ENCODE measurements at places on chromosomes 5 and 9.

GRCh38 chr5:35518104-35518503, 99.6 kb upstream of the SPEF2 start:
- no peak for DNase-seq

DNA sequence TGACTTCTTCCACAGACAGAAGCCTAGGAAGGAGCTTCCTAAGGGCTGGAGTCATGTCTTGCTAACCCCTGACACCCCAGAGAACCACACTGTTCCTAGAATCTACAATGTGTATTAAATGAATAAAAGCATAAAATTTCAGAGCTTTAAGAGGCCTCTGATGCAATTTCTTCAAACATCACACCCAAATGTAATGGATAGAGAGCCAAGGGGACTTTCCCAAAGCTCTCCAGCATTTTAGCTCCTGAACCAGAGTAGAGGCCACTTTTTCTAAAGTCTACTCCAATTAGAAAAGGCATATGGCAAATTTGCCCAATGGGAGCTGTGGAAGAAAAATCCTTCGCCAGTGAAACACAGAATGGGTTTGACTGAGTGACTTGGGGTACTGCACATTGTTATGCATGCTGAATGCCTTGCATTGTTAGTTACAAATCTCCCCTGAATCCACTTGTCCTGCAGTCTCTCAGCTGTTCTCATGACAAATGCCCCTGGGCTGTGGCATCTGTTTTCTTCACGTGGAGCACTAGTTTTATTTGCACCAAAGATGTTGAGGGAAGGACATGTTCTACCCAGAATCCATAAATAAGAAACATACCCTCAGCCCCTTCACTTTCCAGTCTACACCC, 334.0 kb downstream of the ASTN2 start:
- DNase-seq: no peak

DNA sequence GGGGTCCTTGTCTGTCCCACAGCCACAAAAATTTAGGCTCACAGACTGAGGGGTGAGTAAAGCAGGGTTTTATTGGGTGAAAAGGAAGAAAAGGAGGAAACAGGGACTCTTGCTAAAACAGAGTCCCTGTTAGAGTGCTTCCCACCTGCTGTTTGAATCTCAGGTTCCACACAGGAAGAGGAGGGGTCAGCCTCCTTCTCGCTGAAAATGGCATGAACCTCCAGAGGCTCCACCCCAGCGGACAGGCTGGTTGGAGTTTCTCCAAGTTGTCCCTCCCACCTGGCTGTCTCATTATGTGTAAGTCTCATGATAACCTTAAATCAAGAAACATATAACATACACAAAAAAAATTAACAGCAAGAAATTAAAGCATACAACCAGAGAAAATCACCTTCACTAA, 28.3 kb upstream of the UHRF2 start:
- DNase-seq: no peak

DNA sequence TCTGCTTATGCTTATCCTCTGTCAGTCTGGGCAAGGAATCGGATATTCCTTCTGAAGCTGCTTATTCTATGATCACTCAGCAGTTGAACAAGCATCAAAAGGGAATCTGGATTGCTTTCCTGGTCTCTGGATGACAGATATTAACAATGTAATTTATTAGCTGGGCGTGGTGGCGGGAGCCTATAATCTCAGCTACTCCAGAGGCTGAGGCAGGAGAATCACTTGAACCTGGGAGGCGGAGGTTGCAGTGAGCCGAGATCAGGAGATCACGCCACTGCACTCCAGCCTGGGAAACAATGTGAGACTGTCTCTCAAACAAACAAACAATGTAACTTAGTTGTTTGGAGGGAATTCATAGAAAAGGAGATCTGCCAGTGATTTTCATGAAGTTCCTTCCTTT, 45.4 kb downstream of the DMRT1 start:
- DNase-seq: no peak

DNA sequence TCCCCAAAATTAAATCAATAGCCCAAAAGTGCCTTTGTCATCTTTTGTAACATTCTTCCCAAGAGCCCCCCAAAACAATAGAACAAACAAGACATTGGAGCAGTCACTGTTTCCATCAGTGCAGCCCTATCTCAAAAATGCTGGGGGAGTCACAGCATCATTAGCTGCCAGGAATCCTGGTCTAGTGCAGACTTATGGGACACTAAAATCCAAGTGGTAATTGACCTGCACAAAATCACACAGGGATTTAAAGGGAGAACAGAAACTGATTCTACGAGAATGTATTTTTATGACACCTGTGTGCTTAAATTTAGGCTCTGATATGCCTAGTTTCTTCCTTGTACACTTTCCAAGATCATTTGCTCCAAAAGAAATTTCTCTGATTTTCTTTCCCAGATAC, 172.9 kb downstream of the GLIS3 start:
- no peak for DNase-seq

DNA sequence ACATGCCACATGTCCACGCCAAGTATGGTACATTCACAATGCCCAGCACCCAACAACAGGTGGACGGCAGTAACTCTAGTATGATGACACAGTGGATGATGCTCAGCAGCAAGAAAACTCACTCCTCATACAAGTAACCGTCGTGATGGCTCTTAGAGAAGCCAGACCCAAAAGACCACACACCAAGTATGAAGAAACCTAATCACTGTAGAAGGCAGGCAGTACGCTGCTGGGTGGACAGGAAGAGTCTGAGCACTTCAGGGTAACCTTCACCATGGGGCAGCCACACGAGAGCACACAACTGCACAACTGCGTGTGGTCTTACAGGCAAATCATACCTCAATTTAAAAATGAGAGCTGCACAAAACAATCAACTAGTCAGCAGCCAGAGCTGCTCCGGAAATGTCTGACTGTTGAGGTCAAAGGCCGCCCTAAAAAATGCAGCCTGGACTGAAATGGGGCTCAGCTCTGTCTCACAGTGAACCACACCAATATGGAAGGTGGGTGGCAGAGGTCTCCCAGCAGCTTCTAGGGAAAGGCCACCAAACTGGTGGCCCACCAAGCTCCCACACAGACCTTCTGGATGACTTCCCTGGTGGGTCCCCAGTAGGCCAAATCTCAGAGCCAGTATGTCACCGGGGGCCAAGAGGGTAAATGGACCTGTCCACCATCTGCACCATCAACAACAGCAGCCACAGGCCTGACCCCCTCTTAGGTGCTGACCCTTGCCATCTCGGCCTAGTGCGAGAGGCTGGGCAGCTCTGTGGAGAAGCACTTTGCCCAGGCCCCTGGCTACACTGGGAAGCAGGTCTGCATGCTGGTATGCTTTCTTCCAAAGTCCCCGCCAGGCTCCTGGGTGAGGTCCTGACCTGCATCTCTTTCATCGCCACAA, 17.8 kb downstream of the BICD2 start:
- no peak for DNase-seq

GRCh38 chr9:40927851-40928802, 200.4 kb downstream of the FOXD4L6 start:
- no peak for DNase-seq

DNA sequence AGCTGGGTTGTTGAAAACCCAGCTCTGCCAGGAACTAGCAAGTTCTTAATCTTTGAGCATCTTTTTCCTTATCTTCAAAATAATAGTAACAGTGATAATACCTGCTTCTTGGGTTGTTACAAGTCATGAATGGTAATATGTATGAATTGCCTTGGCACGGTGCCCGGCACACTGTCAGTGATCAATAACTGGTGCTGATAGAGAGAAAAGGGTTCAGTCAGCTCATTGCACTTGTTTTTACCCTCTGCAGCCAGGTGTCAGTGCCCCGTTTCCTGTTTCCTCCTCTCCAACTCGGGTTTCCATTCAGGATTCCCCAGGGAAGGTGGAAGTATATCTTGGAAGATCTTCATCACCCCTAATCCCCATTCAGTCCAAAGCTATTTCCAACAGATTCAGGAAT, 15.8 kb upstream of the NIPAL4 start:
- DNase-seq: no peak

DNA sequence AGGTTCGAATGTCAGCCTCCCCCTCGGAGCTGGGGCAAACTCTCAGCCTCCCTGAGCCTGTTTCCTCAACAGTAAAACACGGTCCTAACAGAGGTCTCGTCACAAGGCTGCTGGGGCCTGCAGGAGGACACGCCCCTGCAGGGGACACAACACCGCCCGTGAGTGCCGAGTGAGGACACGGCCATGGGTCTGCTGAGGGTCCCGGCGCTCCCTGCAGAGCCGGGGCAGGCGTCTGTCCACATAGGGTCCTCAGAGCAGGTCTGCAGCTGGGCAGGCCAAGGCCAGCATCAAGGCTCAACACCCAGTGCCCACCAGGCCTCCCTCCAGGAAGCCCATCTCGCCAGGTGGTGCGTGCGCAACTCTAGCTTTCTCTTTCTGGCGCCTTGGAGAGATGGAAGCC, 125.2 kb downstream of the VAV2 start:
- DNase-seq: no peak

DNA sequence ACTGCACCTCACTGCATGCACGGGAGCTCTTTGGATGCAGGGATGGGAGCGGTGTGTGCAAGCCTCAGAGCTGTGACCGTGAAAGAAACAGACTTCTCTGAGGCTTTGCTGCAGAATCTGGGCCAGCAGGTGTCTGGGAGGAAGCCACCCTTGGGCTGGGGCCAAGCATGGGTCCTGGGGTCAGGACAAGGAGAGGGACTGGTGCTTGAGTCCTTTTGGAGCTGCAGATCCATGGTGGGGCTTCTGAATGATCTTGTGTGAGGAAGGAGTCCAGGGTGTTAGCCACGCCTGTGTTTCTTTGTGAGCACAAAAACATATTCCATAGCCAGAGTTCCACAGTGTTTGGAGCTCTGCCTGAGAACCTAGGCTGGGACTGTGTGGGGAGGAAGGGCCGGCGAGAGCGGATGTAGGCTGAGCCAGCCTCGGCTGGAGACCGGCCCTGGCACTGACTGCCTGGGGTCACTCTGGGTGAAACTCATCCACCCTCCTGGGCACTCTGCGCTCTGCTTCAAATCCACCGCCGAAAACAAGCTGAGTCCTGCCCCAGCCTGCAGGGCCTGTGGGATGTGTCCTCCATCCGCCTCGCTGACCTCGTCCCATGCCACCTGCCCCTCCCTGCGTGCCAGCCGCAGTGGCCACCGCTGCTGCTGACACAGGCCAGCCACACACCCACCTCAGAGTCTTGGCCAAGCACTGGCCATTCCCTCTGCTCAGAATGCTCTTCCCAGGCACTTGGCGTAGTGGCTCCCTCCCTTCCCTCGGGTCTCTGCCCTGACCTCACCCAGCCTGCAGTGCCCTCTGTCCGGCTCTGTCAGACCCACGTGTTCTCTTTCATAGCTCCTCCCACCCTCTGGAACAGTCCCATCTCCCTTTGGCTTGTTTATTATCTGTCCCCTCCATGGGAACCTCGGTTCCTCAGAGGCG, 26.7 kb downstream of the ERGIC1 start:
- DNase-seq: peak; percentile 64

DNA sequence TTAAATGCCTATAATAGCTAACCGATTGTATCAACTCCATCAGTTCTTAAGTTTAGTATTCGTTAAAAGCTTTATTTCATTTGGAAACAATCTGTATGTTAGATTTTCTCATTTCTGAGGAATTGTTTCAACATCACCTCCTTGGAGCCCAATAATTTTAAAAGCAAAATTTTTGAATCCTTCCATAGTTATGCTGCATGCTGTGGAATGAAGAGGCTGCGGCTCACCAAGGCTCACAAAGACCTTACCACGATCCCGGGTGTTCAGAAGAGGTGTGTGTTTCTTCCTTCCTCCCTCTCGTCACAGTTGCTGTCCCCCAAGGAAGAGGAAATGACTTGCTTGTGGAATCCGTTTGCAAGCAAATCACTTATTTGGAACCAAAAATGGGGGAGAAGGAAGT, 143.8 kb downstream of the FGF1 start:
- no peak for DNase-seq

GRCh38 chr5:54553659-54554207, 36.2 kb downstream of the SNX18 start:
- DNase-seq: no peak

DNA sequence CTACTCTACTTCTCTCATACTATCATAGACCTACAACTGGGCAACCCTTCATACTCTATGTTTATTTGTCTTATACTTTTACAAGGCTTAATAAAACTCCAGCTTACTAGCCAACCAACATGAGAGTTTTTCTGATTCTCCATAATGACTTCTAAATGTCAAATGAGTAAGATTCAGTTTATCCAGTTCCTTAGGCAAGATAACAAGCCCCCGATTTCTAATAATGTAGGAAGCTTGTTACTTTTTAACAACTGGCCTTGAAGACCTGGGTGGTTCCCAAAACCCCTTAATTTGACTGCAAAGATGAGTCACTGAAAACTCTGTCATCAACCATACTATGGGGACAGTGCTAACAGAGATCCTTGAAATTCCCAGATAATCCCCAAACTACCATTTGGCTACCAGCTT, 294.6 kb upstream of the ACTBL2 start:
- no peak for DNase-seq

DNA sequence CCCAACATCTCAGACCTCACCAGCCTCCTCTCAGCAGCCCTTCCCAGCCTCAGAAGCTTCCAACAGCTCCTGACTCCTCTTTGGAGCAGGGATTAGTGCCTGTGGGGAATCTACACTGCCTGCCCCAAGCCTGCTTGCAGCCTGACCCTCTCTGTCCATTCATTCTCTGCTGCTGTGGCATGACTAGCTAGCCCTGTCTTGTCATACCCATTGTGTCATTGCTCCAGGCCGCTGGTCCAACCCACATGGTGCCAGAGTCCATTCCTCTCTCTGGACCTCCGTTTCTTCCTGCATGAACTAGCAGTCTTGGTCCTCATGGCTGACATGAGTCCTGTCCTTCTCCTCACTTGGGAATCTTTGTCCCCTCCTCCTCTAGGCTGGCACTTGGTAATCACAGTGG, 12.8 kb upstream of the RXRA start:
- DNase-seq: no peak
